ENCODE measurements at places on chromosomes 6 and 20.

GRCh38 chr20:972256-972655 is 29.9 kb downstream of the RSPO4 start:
- no peak for DNase-seq

- peak; percentile 47 for DNase-seq
Measured at GRCh38 chr6:138107078-138107751, at the start of gene PERP. TSS of gene PERP (minus strand) at chr6:138107419. CDS start at chr6:138107340, 79 bp downstream.

GRCh38 chr6:79467716-79468115 is 69.5 kb downstream of the LCA5 start:
- no peak for DNase-seq

- peak; percentile 32 for DNase-seq
Measured at GRCh38 chr6:15893556-15894253, 230.9 kb upstream of the DTNBP1 start.

DNA sequence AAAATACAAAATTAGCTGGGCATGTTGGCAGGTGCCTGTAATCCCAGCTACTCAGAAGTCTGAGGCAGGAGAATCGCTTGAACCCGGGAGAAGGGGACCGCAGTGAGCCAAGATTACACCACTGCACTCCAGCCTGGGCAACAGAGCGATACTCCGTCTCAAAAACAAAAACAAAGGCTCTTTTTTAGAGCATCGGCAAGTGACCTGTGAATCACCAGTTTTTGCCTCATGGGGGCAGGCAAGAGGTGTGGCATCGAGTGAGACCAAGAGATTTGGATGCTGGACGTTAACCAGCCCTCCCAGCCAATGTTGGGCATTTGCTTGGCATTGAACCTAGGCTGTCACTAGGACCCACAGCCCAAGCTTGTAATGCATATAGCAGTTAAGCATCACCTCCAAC is 14.6 kb upstream of the CDK5RAP1 start:
- DNase-seq, result no peak

GRCh38 chr6:154498340-154498934 is 12.0 kb downstream of the CNKSR3 start:
- no peak for DNase-seq

GRCh38 chr6:33967966-33968724 is 164.3 kb upstream of the MLN start:
- no peak for DNase-seq

DNA sequence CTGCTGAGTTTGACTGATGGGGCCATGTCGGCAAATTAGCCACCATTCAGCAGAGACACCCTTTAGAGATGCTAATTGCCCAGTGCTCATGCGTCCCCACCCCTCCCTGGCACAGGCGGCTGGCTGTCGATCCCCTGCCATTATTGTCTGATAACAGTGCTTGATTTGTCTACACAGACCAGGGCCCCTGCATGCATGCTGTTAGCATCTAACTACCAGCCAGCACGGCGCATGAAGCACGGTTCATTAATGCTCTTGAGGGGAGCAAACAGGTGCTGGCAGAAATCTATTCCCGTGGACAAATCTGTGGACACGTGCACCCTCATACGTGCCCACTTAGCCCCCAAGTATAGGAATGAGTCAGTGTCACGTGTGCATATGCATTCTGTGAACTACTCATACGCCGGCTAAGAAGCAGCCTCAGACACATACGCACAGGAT is 32.2 kb downstream of the KCNB1 start:
- no peak for DNase-seq

DNA sequence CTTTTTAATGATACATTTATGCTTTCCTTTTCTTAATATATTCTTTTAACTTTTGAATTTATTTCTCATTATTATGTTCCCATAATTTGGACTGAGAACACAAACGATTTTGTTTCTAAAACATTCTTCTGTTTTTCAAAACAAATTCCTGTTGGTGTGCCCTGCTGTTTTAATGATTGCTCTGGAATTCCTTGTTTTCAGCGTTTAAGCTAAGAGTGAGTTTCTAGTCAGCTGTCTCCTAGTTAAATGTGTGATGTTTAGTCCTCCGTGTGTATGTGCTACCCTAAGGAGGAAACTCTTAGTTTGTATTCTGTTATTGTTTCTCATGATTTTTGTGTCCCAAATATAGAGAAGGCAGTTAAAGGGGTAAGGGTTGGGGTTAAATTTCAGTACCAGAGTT is 306.1 kb upstream of the RGS17 start:
- DNase-seq, result no peak

DNA sequence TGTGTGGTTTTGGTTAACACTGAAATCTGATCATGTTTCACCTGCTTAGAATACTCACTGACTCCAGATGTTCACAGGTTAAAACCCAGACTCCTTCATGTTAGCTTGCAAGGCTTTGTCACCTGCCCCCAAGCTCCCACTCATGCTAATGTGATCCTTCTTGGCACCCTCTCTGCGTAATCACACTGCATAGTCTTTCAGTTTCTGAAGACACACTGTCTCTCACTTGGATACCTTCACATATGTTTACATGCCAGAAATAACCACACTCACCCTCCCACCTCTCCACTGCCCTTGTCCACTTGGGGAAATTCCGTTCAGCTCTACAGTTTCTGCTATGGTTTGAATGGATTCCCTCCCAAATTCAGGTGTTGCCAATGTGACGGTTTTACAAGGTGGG is 234.7 kb upstream of the SASH1 start:
- no peak for DNase-seq

DNA sequence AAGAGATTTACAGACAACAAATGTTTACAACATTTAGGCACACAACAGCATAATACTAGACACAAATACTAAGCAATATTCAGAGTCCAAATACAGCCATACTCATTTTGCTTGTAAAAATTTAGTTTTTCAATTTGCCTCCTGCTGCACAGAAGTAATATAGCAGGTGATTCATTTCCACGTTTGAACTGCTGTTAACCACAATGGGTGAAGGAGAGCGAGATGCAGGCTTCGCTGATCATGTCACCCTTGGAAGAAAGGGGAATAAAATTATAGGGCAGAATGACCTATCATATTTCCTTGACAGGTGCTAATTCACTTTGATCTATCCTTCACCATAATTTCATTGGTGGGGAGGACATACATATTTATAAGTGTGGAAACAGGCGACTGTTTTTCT is 643.8 kb upstream of the AGPAT4 start:
- no peak for DNase-seq
